GM19239 (cell line): ENCODE measurements at places on chromosomes 13 and 19.
A peak's percentile ranks its signal among the peaks of the same experiment; 100 is the strongest.

DNA sequence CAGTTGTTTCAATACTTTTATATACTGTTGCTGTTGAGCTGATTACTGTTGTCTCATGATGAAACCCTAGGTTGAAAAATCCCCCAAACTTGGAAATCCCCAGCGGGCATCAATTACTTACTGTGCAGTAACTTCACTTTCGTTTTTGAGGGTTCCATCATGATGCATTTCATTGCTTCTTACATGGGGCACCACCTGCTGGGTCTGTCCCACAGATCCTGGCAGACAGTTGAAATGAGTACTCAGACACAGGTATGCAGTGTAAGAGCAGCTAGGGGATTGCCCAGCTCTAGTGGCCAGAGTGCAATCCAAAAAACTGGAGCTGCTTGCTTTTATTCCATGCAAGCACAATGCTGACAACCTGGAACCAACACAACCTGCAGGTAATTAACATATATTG lies 132.5 kb upstream of the ZNF91 start:
- no peak for DNase-seq

DNA sequence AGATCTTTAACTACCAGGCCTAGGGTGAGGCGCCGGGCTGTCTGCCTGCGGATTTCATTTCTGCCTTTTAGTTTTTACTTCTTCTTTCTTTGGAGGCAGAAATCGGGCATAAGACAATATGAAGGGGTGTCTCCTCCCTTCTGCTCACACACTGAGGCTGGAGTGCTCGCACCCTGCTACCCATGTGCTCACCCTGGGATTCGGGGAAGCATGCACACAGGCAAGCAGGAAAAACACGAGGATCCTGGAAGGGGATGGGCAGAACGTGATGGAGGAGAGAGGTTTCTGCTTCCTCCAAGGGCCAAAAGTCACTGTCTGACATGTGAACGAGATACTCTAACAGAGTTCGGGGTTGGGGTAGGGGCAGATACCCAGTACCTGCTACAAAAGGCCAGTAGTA lies 28.4 kb downstream of the ZNF823 start:
- DNase-seq: no peak

GRCh38 chr19:3243819-3244700 lies 19.6 kb downstream of the CELF5 start:
- no peak for DNase-seq

DNA sequence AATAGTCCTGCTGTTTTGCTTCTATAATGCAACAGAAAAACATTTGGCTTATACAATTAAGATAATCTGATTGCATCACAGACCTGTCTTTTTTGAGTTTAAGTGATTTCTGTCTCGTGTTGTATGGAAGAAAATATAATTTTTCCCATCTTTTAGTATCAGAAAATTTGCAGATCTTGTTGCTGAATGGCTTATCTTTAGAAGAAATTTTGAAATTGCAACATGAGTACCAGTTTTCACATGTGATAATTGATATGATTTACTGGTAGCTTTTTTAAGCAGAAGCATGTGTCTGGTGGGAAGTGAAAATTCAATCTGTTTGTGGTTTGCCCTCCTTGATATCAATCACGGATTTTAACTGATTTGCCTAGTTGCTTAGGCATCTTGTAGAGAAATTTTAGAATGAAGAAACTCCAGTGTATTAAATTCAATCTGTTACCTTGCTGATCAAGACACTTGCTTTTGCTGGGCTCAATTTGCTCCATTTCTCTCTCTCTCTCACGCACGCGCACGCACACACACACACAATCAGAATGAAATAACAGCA lies 89.8 kb upstream of the MYCBP2 start:
- no peak for DNase-seq

GRCh38 chr19:10855879-10856522 lies 7.8 kb downstream of the C19orf38 start:
- DNase-seq: no peak

DNA sequence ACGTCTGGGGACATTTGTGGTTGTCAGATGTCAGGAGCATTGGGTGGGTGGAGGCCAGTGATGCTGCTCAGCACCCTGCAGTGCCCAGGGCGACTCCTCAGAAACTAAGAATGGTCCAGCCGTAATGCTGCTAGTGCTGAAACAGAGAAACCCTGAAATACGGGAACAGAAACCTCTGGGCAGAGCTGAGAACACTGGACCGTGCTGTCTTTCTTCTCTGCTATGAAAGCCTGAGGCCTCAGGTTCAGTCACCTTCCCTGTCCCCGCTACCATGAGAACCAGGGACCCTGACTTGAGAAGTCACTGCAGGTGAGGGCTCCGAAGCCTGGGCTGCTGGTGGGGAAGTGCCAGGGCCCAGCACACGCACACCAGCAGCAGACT lies 13.4 kb downstream of the CAPS start:
- DNase-seq: peak; percentile 64

DNA sequence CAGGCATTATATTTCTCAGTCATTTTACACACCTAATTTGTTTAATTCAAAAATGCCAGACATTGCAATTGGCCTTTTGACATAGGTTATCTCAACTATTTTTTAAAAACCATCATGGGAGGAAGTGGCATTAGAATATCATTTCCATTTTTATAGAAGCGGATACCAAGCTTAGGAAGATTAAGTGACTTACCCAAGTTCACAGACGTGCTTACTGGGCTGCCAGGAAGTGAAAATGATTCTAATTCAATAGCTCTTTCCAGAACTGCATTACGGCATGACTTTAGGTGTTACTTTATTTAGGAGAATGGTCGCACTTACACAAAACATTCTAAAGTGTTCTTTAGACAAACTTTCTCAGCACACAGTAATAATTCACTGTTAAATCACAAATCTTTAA lies 231.9 kb downstream of the KLF12 start:
- no peak for DNase-seq

DNA sequence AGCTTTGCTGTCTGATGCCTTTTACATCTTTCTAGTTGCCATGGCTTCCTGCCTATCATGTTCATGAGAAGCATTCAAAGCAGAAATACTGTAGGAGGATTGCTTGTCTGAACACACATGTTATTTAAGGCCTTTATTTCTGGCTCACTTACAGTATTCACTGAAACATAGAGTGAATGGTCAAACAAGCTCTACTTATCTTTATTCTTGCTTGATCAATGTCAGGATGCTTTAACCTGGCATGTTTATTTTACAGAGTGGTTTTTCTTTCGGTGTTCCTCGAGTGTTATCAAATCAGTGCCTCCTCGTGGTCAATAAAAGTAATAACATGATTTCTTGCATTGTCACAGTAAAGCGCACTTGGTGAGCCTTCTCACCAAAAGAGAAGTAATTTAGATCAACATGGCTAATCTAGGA lies 73.5 kb upstream of the PCDH17 start:
- no peak for DNase-seq

GRCh38 chr13:73721571-73721970 lies 412.6 kb downstream of the KLF12 start:
- DNase-seq: no peak

DNA sequence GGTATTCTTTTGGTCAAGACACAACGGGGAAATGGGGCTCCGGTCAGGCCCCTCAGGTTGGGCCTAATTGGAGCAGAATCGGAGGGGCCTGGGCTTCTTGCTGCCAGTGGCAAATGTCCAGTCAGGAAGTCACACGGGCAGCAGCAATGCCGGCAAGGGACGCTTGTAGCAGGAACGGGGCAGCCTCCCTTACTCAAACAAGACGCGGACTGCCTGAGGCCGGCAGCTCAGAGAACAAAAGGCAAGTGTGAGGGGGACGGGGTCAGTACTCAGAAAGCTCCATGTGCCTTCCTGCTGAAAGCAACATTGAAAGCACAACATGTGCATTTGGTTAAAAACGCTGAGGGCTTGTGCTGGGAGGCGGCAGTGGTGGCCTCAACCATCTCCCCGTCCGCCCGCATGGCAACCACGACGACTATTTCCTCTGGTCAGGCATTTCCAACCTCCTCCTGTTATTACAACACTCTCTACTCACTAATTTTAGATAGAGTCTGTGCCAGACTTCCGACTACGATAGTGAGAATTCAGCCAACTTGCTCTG lies 20.5 kb upstream of the RASA3 start:
- DNase-seq: no peak

GRCh38 chr13:50635504-50635903 lies 208.0 kb downstream of the DLEU7 start:
- no peak for DNase-seq

DNA sequence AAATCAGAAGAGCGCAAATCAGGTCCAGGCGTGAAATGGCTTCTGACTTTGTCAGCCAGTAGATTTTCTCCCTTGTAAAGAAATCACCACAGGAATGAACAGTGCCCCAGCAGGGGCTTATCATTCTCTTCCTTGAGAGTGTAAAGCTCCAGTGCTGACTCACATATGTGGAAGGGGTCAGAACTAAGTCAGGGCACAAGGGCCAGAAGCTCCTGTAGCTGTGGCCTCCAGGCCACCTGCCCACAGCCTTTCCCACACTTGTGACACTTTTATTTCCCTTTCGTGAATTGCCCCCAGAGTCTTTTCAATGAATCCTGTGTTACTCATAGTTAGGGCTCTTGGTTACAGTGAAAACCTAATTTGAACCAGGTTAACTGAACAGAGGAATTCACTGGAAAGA lies 99.6 kb downstream of the SUCLA2 start:
- DNase-seq: no peak

DNA sequence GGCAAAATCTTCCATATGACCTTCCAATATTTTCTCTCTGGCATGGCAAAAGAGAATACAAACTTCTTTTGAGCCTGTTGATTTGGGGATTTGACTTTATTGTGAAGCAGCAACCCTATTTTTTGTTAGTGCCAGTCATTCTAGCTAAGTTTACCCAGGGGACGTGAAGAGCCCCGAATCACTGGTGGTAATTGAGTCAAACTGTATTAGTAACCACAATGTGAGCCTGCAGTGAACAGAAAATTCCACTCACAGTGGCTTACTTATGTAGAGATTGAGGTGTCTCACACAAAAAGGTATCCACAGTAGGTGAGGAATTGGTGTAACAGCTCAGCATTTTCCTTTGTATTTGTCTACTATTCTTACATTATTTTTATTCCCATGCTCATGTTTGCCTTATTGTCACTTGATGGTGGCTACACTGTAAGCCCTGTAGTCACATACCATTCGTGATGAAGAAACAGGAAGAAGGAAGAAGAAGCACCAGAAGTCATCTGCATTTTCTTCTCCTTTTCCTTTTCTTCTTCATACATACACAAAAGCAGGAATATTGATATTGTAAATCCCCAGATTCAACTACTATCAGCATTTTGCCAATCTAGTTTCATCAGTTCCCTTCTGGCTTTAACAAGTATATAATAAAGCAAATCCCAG lies 33.3 kb upstream of the MYCBP2 start:
- DNase-seq: no peak

DNA sequence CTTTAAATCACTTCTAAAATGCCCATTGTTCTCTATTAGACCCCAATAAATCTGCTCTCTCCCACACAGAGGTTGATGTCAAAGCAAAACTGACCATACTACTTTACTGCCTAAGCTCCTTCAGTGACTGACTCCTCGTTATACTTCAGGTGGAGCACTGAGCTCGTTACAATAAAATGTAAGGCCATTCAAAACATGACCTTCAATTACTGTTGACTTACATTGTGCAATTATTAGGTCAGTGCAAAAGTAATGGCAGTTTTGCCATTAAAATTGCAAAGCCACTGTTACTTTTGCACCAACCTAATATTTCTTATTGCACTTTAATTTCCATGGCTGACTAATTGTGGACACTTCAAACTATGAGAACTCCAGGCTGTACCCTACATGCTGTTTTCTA lies 314.9 kb downstream of the MZT1 start:
- no peak for DNase-seq

DNA sequence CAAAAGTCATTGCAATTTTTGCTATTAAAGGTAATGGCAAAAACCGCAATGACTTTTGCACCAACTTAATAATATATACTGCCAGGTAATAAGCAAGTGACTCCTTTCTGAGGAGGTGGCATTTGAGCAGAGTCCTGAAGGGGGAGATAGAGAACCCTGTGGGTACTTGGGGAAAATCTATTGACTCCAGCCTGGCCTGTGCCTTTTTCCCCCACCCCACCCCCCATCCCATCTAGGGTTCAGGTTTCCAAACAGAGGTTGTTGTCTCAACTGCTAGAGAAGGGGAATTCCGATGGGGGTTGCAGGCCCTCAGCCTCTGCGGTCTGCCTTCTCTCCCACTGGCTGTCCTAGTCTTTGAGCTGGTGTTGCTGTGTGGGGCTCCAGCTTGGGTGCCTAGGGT lies 11.5 kb downstream of the S1PR2 start:
- DNase-seq: peak; percentile 50

GRCh38 chr13:63010072-63010658 lies 1594.5 kb upstream of the PCDH20 start:
- no peak for DNase-seq

DNA sequence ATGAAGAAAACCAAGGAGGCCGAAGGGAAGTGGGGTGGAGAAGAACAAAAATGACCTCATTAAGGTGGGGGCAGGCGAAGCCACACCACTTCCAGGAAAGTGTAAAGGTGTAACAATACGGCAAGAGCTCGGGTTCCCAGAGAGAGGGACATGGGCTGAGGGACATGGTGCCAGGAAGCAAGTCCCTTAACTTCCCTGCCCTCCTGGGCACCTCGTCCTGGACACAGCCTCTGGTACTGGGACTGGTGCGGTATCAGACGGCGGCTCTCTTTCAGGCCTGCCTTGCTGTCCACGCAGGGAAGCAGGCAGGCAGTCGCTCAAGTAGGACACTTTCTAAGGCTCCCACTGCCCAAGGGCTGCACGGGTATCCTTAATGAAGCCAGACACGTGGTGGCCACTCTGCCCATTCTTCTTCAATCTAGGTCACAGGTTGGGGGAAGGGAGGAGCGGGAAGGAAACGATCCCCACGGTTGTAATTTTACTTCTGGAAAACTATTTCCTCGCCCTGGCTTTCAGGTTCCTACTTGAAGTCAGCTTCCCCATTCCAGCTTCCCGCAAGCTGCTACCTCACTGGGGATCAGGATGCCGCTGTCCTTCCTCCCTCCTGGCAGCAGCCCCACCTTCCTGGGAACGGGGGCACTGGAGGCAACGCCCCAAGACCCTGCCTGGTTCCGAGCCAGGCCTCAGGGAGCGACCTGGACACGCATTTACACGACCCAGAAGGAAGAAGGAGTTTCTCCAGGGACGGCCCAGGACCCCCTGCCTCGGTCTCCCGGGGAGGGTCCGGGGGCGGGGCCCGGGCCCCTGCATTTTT lies 1.2 kb downstream of the AP3D1 start:
- DNase-seq: no peak

- no peak for DNase-seq
Observed at GRCh38 chr19:31262725-31263191, 86.5 kb downstream of the TSHZ3 start.

DNA sequence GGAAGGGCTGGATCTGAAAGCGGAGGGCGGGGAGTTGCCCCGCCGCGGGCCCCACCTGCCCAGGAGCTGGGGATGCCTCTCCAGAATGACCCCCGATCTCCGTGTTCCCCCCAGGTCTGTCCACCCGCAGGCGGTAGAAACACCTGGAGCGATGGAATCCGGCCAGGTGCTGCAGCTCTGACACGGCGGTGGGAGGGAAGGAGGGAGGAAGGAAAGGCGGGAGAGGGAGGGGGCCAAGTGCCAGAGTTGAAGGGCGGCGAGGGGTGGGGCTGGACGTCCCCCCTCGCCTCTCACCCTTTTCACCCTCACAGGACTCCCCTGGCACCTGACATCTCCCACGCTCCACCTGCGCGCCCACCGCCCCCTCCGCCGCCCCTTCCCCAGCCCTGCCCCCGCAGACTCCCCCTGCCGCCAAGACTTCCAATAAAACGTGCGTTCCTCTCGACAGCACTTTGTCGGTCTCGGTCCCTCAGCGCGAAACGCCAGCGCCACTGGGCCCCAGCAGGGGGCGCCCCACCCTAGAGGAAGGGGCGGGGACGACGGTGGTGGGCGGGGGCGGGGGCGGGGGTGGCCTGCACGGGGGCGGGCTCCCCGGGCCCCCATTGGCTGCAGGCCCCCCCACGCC lies 337 bp upstream of the FXYD7 start:
- no peak for DNase-seq
